Transverse colon (tissue), 4 donors: ENCODE measurements at places on chromosomes 4 and X. TPM values are rescaled to one million over a fixed set of nuclear protein-coding genes. Genes with fewer than 3 reads are reported as not detected.

The TCEAL6 gene
- total RNA-seq: not detected

- H3K36me3 ChIP-seq: no peaks in the 10 kb centered on the region
- H3K27ac ChIP-seq: no peak overlapping the region
- no peaks in the 10 kb centered on the region for H3K4me1 ChIP-seq
- DNase-seq: no peak
- no peaks in the 10 kb centered on the region for H3K27me3 ChIP-seq
Measured at GRCh38 chr4:168357941-168358340, 39.4 kb upstream of the DDX60 start.

The PRSS12 gene
- 58.0 TPM for total RNA-seq

GRCh38 chr4:122823476-122823875 is 3.2 kb upstream of the FGF2 start:
- no peaks in the 10 kb centered on the region for H3K36me3 ChIP-seq
- no peaks in the 10 kb centered on the region for H3K4me1 ChIP-seq
- no peak for DNase-seq
- H3K27ac ChIP-seq: no peak overlapping the region
- peaks cover 29% of the 10 kb centered on the region for H3K27me3 ChIP-seq

DNA sequence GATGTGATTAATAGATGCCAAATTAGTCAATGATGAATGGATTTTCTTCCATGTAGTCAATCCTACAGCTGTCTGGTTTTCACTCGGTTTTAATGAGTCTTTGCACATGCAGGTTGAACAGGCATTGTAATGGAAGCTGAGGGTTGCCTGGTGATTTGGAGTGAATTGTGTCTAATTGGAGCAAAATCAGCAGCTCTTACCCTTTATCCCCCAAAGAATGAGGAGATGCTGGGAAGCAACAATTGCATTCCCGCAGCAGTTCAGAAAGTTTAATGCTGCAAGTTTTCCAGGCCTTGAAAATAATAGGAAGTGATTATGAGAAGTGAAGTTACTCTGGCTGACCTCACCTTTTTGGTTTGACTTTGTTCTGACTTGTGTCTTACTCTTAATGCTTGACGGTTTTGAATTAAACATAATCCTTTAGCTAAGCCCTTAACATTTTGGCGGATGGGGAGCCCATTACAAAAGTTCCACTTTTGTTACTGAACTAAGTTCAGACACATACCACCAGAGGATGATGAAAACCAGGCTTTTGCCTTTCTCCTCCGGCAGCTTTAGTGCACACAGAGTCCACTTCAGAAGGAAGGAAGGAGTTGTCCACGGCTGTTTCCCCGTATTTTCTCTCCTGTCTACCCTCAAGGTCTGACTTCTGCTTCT is 78.8 kb upstream of the TBC1D9 start:
- H3K36me3 ChIP-seq: no peaks in the 10 kb centered on the region
- H3K27me3 ChIP-seq: no peaks in the 10 kb centered on the region
- no peak for DNase-seq
- peak overlapping the region; percentile 10 for H3K27ac ChIP-seq

DNA sequence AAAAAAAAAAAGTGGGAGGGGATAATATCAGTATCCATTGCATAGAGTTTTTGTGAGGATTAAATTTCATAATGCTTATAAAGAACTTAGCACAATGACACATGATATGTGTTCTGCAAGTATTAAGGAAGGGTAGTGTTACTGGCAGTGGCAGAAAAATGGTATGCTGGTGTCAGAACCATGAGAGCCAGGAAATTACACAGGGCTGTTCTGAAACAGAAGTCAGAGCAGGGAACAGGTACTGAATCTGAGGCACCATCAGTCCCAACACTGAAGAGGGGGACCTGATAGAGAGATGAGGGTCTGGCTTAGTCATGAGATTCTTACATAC is 601.1 kb upstream of the GRIA3 start:
- no peak overlapping the region for H3K4me3 ChIP-seq
- H3K27ac ChIP-seq: no peak overlapping the region
- no peak for DNase-seq
- H3K36me3 ChIP-seq: no peaks in the 10 kb centered on the region

The HPSE gene
- total RNA-seq: 0.75 TPM
